ENCODE measurements at places on chromosomes 16 and 17.
A peak's percentile ranks its signal among the peaks of the same experiment; 100 is the strongest.

DNA sequence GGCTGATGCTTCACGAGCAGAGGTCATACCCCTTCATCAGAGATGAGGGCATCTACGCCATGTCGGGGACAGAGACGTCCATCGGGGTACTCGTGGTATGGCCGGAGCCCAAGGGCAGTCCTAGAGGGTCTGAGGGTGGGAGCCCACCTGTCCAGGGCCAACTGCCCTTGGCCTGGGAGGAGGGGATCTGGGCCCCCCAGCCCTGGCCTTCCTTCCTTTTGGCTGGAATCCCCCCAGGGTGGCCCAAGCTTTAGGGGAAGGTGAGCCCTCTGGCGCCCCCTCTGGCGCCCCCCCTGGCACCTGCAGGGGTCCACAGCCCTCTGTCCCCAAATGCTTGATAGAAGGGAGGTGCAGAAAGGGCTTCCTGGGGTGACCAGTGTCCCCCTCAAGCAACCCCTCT, 69.3 kb downstream of the SCNN1B start:
- DNase-seq: no peak

- no peak for DNase-seq
These were observed 4.8 kb downstream of the CD2BP2 start for GRCh38 chr16:30350134-30350871.

GRCh38 chr17:350706-351448, 1.7 kb downstream of the RPH3AL start:
- DNase-seq: no peak

DNA sequence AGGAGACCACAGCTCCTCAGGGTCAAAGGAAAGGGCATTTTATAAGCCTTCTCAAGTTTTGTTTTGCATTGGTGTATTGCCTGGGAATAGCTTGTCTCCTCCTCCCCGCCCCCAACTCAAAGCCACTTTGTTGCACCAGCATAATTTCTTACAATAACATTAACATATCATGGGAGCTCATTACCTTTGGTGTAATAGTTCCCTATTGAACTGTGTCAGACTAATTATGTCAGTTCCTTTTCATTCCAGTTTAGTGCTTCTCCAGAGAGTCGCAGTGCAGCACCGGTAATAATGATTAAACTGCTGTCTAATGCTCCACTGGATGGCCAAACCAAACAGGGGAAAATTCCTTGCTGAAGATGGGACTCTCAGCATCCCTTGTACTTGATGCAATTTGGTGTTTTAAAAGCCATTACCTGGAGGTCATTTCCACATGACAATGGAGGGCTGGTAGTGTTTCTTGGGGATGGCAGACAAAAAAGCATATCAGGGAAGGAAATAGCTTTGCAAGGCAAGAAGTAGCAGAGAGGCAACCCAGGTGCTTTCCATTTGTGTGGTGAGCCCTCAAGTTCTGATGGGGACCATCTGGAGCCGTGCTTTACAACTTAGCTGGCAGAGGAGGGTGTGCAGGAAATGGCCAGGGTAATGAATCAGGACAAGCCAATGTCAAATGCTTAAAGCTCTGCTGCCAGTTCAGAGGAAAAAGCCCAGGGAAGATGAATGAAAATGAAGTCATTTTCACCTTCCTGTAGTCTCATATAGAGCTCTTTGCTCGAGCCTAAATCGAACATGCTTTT, 91.5 kb upstream of the NLRP1 start:
- DNase-seq: no peak

DNA sequence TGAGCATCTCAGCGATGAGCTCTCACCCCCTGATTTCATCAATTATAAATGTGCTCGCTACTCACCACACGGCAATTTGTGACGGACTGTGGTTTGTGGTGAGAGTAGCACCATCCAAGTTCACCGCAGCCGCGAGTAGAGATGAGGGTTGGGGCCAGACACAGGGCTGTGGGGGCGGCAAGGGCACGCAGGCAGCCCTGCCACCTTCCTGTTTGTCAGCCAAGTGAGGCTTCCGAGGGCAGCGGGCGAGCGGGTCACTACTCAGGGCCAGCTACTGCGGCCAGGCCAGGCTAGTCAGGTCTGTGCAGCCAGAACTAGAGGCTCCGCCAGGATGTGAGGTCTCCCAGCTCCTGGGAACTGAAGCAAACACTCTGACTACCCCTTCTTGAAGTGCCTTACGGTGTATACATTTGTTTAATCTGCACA, 39.6 kb upstream of the MEOX1 start:
- DNase-seq: peak; percentile 55

DNA sequence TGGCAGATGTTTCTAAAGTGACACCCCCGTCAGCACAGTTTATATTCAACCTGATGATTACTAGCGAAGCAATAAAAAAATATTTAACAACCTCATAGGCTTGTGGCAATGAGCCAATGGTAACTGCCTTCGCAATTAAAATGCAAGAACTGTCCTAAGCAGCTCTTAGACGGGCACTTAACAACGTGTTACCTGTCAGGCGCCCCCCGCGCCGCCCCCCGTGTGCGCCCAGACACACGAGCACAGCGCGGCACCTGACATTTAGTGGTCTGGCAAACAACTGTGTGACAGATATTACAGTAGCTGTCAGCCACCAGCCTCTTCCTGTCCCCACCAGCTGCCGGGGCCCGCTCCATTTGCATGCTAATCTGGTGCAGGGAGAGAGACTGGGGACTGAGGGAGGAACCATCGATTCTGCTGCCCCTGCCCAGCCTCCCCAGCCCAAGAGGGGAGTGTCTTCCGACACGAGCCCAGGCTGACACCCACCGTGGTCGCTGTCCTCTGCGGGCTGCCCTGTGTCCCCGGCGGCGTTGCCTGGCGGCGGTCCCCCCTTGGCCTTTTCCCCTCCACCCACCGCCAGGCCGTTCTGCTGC, 12.7 kb downstream of the NDUFAF8 start:
- no peak for DNase-seq

- DNase-seq: peak; percentile 18
These were observed 31.7 kb downstream of the TOM1L2 start for GRCh38 chr17:17940441-17940911.

- no peak for DNase-seq
These were observed 19.8 kb downstream of the ACSF2 start for GRCh38 chr17:50445730-50446325.

- no peak for DNase-seq
These were observed 89.5 kb downstream of the VAT1L start for GRCh38 chr16:77877712-77878347.

GRCh38 chr16:89786474-89787364, 29.7 kb downstream of the FANCA start:
- no peak for DNase-seq

DNA sequence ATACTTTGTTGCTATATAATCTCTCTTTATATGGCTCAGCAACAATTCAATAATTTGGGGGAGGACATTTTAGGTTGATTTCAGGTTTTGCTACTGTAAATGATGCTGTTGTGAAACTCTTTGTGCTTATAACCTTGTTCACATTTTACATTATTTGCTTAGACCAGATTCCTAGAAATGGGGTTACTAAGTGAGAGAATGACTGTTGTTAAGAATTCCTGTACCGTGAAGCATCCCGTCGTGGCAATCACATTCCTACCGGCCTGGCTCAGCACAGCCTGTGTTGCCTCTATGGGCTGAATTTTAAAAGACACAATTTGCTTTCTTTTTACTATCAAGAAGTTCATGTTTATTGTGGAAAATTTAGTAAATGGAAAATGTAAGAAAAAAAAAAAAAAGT, 31.4 kb downstream of the B9D1 start:
- DNase-seq: peak; percentile 65

DNA sequence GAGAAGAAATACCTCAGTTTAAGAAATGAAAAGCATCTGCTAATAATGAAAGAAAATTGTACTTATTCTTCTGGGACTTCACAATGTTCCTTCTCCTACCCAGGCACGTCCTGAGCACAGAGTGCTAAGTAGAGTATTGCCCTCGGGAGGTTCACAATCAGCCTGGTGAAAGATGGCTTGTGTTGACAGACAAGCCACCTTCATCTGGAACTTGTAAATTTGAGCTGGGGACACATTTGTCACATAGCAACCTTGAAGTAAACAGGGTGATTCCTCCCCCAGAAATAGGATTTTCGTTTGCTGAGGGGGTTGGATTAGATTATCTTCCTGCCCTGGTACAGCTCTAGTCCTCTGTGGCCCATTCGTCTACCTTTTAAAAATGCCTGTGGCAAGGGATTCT, 34.4 kb upstream of the MYH2 start:
- DNase-seq: no peak

DNA sequence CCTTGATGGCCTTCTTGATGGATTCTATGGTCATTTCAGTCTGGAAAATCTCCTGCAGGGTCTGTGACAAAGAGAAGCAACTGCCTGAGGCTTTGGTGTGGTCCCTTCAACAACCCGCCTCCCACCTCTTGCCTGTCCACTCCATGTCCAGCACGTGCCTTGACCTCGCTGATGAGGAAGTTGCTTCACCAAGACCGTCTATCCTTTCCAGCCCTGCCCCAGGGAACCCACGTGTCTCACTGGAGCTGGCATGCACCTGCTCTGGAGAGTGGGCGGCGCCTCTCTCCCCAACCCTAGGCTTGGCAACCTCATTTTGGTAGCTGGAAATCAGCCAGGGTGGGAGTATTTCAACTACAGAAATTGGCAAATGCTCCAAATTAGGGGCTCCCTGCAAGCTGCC, 32.6 kb downstream of the TEKT3 start:
- no peak for DNase-seq

DNA sequence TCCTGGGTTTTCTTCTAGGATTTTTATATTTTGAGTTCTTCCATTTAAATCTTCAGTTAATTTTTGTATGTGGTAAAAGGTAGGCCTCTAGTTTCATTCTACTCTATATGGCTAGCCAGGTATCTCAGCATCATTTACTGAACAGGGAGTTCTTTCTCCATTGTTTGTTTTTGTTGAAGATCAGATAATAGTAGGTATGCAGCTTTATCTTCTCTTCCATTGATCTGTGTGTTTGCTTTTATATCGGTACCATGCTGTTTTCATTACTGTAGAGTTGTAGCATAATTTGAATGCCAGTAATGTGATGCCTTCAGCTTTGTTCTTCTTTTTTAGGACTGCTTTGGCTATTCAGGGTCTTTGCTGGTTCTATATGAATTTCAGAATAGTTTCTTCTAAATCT, 77.3 kb downstream of the USP22 start:
- DNase-seq: no peak

DNA sequence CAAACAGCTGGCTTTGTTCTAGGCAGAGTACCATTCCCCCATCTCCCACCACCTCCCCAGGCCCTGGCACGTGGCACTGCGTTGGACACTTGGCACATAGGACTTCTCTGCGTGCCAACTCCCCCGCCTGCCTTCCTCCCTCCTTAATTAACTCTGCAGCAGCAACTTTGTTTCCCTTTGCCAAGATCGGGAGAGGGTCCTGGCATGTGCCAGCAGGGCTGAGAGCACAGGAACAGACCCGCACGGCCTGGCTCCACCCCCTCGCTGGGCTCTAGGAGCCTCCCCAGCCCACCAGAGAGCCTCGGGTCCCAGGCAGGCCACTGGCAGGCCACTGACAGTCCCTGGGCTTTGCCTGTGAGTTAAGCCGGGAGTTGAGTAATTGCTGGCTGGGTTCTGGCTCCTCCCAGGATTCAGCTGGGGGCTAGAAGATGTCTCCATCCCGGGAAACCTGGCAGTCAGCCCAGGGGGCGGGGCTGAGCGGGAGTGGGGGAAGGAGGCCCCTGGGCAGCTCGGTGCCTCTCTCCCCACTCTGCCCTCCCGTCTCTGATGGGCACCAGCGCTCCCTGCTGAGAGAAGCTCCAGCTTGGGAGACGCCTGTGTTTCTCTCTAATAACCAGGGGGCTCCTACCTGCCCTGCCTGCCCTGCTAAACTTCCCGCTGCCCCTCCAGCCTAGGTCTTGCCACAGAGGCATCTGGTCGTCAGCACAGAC, 224.0 kb upstream of the TNRC6C start:
- DNase-seq: no peak

GRCh38 chr17:17757956-17758845, 76.9 kb downstream of the RAI1 start:
- DNase-seq: no peak

- no peak for DNase-seq
These were observed 15.3 kb upstream of the TXNDC11 start for GRCh38 chr16:11757671-11758545.

DNA sequence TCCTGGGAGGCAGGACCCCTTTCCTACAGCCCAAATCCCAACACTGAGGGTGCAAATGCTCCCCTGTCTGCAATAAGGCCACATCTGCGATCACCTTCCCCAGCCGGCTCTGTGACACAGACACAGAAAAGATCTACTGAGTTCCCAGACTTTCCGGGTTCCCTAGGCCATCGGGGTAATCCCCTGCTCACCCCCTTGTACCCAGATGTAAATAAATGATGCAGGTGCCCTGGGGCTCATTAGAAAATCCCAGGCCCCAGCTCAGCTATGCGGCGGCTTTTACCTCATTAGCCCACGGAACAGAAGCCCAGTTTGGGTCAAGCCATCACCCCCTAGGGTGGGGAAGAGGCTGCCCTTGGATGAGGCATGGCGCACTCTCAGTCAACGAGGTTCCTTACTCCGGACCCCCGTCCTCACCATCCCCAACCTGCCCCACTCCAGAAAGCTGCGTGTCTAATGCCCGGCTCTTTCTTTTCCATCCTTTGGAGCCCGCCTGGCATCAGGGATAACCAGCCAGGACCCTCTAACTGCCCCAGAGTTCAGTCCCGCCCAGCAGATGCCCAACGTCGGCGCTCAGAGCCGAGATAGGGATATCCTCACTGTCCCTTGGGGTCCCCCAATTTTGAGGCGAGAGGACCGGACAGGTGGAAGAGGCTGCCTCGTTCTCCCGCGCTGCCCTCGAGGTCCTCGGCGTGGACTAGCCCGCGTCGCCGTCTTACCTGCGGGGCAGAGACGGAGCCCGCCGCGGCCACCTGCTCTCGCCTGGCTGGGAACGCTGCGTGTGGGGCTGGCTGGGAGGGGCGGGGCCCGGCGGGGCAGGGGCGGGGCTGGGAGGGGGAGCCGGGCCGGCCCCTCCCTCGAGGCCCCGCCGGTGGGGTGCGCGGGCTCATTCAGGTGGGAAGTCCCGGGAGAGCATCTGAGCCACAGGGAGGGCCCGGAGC, at the start of gene ZNF385C:
Gene ZNF385C (minus strand): TSS at position 783 of the 941 bp plus-strand sequence. CDS start 35,417 bp downstream, outside the sequence.
- DNase-seq: no peak

- DNase-seq: no peak
These were observed 10.9 kb upstream of the HEXD start for GRCh38 chr17:82407255-82407654.

- DNase-seq: peak; percentile 33
These were observed 14.9 kb downstream of the ELAC2 start for GRCh38 chr17:13002761-13003453.

DNA sequence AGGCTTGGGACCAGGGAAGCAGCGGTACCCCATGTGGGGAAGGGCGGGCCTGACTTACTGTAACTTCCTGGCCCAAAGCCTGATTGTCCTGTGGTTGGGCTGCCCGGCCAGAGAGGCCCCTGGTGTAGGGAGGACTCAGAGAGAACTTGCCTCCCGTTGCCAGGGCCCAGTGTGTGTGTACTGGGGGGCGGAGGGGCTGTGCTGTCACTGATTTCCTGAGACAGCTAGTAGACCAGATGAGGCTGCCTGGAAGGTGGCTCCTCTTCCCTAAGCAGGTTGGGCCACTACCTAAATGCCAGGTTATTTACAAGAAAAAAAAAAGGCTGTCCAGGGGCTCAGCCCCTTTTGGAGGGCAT, 16.7 kb downstream of the SOCS3 start:
- peak; percentile 59 for DNase-seq
